Cortex of kidney (tissue), 1 donor: ENCODE measurements at places on chromosomes 16 and 17.

DNA sequence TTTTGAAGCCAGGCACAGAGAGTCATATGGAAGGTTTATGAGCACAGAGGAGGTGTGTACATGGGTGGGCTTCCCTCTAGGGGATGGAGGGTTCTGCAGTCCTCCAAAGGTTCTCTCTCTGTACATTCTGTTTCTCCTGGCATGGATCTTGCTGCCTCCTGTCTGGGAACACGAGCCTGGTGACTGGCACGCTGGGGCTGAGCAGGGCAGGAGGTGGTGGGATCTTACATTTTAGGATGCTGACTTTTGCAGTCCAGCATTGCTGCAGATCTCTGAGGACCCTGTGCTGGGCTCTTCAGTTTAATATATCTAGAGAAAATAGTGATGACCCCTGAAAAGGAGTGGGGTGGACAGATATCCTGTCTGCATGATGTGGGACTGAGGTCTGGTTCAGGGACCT is 23.0 kb downstream of the FOXL1 start:
- no peak for DNase-seq

DNA sequence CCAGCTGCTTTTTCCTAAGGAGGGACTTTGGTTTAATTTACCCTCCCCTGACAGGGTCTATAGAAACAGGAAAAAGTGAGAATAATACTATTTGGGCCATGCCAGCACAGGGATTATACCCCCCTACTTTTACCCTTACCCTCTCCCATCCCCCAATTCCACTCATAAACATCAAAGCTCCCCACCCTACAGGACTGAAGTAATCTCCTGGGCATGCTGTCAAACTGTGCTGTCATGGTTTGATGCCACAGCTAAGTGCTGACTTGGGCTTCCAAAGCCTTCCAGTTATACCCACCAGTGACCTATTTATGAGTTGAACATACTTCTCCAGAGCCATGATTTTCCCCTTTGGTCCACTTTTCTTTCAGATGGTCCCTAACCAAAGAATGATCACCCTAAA is 12.8 kb downstream of the PHF12 start:
- DNase-seq = no peak

DNA sequence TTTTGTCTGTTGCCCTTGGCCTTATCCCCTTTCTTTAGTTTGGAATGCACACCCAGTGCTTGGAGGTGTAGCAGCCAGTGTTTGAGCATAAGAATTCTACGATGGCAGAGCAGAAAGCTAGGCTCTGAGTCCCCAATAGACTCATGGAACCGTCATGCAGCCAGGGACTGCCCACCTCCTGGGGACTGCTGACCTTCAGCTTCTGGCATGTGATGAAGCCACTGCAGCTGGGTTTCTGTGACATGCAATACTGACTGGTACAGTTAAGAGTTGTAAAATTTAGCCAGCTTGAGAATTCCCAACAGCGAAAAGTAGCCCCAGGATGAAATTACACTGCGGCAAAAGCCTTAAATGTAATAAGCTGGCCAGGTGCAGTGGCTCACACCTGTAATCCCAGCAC is 9.0 kb upstream of the MAP3K14 start:
- no peak for DNase-seq

DNA sequence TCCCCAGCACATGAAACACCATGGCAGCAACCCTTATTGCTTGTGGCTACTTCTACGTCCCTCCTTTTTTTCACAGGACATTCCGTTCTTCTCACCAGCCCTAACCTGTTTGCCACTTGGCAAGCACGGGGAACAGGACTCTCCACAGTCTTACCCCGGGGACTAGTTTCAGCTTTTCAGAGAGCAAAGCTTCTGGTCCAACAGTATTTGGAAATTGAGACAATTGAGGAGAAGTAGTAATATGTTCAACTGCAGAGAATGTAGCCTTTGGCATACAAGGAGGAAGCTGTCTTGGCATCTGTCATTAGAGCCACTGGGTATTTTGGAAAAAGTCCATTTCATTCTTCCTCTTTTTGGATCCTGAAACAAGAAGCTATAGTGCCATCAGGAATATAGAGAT is 65.7 kb downstream of the MAP2K6 start:
- no peak for DNase-seq

GRCh38 chr17:64398320-64398719 is 7.7 kb upstream of the PECAM1 start:
- DNase-seq = no peak

GRCh38 chr16:2250652-2251295 is 613 bp downstream of the ECI1 start:
- DNase-seq = no peak
